ENCODE measurements at places on chromosomes 2 and 18. TPM values are rescaled to one million over a fixed set of nuclear protein-coding genes. Genes with fewer than 3 reads are reported as not detected.

Gene THSD7B
- 0.45 TPM for total RNA-seq

GRCh38 chr18:76957384-76958355 lies 135.3 kb downstream of the ZNF236 start:
- no peak for DNase-seq

Gene TLX2
- not detected for total RNA-seq

Gene TWIST2
- 2.6 TPM for total RNA-seq

Gene NEU2
- total RNA-seq: not detected

DNA sequence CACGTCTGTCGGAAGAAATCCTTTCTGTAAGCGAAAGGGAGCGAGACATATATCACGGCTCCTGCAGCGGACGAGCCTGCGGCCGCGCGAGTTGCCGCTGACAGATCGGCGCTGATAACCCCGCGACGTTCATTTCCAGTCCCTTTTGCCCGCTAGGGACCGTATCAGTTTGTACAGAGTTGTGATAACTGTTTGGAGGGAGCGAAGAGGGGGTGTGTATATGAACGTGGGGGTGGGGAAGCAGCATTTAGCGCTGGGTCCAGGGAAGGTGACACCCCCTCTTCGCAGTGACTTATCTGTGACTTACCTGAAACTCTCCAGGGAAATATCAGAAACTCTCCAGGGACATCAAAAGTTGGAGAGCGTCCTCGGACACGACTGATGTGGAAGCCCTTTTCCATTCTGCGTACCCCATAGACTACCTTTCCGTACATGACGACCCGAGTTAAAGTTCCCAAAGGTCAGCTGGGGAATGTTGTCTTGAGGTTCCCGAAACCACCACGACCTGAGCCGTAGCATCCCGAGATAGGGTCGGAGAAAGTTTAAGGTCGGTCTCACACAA lies 948 bp upstream of the GATA6 start:
- DNase-seq: peak; percentile 62

Gene PKDCC
- 77.1 TPM for total RNA-seq

DNA sequence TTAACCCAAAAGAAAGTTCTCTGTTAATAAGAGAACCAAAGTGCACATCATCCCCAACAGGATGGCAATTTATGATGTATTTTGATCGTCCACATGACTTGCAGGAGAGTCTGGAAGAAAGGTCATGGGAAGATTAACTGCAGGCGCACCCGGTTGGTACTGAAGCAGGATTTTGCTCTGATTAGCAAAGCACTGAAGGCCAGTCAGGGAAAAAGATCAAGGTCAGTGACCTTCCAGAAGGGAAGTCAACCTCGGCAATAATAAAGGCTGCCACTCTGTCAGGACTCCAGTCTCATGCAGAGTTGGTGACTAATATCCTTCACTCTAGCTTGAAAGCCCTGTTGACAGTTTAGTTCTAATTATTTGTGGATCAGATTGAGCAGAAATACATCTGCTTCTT lies 432.7 kb upstream of the RAB12 start:
- DNase-seq: no peak

GRCh38 chr2:2793514-2793913 lies 462.4 kb upstream of the MYT1L start:
- no peak for DNase-seq

GRCh38 chr2:237904831-237905599 lies 45.6 kb downstream of the RAMP1 start:
- DNase-seq: peak; percentile 79

Gene UGT1A3
- not detected for total RNA-seq

GRCh38 chr18:13390196-13390595 lies 171.6 kb downstream of the LDLRAD4 start:
- DNase-seq: no peak

GRCh38 chr18:57843386-57843785 lies 40.3 kb upstream of the ATP8B1 start:
- no peak for DNase-seq

Gene CDK5R2
- not detected for total RNA-seq
